NCI-H1417 (cell line): ENCODE measurements at places on chromosomes 12 and 14.

- DNase-seq, result peak; percentile 7
Observed at GRCh38 chr12:8609061-8609570, 3.5 kb downstream of the AICDA start.

DNA sequence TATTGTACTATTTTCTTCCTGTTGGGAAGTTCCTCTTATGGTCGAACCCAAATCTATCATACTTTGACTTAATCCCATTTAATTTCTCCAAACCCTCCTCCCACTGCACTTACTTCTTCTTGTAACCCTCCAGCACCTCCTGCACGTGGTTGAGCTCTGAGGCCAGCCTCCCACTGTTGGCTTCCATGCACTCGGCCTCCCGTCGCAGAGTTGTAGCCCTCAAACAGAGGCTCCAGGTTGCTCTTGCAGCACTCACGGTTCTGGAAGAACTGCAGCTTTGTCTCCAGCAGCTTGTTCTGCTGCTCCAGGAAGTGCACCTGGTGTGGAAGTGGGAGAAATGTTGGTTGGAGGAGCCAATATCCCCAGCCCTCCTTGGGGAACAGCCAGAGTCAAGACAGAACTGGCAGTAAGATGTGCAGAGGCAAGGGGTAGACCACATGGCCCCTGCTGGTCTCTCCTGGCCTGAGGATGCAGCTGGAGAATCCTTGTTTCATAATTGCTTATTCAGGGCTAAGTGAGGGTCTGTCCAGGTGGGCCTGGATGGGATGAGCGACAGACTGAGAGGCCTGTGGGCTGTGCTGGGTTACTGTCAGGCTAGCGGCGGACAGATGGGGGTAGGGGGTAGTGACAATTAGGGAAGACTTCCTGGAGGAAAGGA is 18.4 kb upstream of the KRT86 start:
- DNase-seq, result no peak

DNA sequence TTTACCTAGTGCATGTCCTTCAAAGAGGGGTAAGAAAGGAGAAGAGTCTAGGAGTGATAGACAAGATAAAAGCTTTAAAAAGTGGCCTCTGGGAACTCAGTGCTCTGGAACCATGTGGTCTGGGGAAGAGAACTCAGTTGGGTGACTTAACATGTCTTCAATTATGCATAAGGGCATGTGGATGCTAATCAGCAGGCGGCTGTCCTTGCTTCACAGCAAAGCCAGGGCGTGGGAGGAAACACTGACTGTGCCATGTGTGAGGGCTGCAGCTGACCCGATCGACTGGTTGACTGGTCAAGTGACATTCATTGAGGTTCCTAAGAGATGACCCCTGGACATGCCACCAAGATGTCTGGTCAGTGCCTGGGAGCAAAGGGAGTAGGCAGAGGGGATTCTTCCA is 1053.8 kb downstream of the BCL11B start:
- DNase-seq, result no peak

DNA sequence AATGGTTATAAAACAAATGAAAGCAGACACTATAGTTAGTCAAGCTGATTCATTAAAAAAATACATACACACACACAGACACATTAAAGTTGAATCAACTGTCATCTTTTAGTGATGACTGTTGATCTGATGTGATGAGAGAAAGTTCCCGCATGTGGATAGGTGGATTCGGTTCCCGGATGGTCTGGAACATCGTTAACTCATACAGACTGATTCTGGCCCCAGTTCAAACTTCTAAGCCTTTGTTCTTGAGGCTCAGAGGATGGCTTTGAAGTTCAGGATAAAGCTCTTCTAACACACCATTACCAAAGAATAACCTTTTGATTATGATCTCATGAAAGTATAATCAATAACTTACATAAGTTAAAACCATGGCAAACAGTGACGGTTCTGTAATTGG is 27.5 kb downstream of the WIF1 start:
- DNase-seq, result no peak

DNA sequence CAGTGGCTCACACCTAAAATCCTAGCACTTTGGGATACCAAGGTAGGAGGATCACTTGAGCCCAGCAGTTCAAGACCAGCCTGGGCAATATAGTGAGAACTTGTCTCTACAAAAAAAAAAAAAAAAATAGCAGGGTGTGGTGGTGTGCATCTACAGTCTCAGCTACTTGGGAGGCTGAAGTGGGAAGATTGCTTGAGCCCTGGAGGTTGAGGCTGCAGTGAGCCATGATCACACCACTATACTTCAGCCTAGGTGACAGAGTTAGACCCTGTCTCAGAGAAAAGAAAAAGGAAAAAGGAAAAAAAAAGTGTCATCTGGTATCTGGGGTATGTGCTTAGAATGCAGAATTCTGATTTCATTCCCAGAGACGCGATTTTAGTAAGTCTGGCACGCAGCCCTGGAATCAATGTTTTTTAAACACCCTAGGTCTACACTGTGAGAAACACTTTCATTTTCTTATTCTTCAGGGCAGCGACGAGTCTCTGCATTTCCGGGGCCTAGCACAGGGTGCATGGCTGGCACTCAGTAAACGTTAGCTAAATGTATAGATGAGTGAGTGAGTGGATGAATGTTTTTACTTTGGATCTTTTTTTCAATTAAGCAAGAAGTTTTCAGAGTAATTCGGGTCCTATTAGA is 243.8 kb upstream of the PWP1 start:
- no peak for DNase-seq

- DNase-seq, result no peak
Observed at GRCh38 chr14:61329478-61330051, 8.2 kb downstream of the PRKCH start.

DNA sequence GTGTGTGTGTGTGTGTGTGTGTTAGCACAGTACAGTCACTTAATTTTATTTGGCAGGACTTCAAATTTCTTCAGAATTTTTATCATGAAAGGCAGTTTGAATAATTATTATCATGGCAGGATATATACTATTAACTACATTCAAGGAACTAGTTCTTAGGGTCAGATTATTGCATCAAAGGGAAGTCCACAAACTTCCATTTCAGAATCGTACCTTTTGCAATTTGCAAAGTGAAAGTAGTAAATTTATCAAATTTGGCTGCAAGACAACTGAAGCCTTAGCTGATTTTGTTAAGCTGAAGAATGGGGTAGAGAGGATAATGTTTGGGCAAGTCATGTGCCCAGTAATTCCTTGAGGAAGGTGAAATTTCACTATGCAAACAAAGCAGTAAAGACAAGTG is 68.2 kb downstream of the PLEKHG7 start:
- DNase-seq, result no peak

DNA sequence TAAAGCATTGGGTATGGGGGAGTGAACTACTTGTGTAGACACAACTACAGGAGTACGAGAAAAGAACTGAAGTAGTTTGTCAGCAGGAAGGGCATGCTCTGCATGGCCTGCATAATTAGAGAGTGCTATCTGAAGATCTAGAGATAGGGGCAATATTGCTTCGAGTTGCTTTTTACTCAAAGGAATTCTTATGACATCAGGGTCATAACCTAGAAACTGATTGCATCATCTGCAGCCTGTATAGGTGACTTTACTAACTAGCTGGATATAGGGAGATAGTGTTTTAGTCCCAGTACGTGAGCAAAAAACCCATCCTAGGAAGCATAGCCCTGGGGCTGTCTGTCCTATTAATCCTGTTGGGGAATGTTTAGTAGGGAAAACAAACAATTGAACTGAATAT is 39.8 kb downstream of the TMTC3 start:
- DNase-seq, result no peak

- DNase-seq, result no peak
Observed at GRCh38 chr14:103880348-103881267, 33.2 kb upstream of the PPP1R13B start.

DNA sequence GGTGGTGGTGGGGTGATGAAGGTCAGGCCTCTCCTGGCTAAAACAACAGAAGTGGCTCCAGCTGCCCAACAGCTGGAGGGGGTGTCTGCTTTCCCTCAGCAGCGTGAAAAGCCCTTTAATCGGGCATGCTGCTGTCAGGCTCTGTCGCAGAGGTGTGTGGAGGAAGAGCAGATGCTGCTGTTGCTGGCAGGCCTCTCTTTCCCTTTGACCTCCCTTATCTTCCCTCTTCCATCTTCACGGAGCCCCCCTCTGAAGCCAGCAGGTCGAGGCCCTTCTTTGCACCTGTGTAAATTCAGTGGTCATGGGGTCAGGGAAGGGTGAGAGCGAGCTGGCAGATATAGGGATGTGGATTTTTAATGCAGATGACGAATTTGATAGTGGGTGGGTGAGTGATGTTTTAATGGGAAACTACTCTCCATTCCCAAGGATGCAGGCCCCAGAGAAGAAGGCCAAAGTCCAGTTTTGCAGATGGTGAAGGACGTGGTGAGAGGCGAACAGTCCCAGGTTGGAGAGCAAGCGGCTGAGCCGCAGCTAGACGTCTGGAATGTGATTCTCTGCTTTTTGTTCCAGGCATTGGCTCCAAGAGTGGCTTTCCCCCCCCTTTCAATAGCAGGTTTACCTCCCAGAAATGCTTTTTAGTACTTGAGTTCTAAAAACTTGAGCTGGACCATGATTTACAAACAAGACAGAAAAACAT is 64.0 kb downstream of the SMOC1 start:
- DNase-seq, result no peak

- DNase-seq, result peak; percentile 97
Observed at GRCh38 chr14:96090441-96091148, 51.4 kb downstream of the C14orf132 start.

DNA sequence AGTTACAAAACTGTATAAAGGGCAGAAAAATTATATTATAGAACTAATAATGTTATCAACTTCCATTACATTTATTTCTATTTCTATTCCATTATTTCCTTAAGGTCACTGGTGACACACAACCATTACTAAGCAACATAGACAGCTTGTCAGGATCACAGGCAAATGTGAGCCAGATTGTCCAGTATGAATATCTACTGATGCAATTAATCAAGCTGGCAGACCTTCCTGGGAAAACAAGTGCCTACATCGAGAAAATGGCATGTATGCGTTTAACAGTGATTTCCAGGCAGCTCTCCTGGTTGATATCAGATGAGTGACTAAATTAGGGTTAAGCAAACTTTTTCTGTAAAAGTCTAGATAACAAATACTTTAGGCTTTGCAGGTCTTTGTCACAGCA is 36.9 kb upstream of the TSPAN8 start:
- DNase-seq, result peak; percentile 42

- no peak for DNase-seq
Observed at GRCh38 chr12:85089792-85090191, 53.6 kb downstream of the LRRIQ1 start.

DNA sequence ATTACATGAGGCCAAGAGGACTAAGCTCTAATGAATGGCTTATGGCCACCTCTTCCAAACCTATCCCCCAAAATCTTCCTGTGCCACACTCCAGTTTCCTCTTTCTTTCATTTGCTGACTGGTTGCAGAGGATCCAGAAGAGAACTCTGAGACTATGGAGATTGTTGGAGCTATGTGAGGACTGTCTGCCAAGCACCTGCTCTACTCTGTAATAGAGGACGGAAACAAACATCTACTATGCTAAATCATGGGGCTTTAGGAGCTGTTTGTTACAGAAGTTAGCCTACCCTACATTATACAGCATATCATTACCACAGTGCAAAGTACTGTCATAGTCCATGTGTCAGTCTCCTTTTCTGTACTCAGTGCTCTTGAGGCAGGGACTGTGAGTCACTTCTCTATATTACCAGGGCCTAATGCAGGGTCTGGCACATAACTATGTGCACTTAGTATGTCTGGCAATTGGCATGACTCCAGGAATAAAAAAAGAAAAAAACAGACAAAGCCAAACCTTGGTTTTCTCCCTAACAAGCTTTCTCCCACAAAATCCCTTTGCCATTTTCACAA is 95.1 kb downstream of the RPAP3 start:
- DNase-seq, result no peak

DNA sequence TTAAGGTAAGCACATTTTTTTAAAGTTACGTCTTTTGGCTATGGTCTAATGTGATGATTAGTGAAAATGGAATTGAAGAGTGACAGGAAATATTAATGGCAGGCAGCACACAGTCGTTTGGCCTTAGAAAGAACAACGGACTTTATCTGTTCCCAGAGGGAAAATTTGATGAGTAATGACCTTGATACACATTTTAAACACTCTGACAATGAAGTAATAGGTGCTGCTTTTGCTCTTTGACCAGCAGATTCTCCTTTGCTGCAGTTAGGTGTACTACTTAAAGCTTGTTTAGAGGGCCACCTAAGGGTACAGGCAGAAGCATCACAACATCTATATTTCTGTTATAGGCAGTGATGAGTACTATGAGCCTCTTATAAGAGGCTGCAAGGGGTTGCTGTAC is 27.1 kb upstream of the RNU6-8 start:
- no peak for DNase-seq

- no peak for DNase-seq
Observed at GRCh38 chr12:68447797-68448260, 115.7 kb upstream of the MDM1 start.

DNA sequence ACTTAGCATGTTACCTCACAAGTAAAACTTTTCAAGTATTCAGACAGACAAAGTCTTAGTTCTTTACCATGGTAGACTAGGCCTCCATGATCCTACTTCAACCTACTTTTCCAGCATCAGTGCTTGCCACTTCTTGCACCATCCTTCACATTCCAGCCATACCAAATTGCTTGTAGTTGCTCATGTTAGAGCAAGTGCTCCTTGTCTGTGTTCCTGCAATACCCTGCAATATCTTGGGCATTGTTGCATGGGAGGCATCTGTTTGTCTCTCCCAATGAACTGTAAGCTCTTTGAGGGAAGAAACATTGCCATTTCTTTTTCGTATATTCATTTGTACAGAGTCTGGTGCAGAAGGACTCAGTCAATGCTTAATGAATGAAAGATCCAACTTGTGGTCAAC is 78.0 kb downstream of the SRGAP1 start:
- DNase-seq, result no peak

DNA sequence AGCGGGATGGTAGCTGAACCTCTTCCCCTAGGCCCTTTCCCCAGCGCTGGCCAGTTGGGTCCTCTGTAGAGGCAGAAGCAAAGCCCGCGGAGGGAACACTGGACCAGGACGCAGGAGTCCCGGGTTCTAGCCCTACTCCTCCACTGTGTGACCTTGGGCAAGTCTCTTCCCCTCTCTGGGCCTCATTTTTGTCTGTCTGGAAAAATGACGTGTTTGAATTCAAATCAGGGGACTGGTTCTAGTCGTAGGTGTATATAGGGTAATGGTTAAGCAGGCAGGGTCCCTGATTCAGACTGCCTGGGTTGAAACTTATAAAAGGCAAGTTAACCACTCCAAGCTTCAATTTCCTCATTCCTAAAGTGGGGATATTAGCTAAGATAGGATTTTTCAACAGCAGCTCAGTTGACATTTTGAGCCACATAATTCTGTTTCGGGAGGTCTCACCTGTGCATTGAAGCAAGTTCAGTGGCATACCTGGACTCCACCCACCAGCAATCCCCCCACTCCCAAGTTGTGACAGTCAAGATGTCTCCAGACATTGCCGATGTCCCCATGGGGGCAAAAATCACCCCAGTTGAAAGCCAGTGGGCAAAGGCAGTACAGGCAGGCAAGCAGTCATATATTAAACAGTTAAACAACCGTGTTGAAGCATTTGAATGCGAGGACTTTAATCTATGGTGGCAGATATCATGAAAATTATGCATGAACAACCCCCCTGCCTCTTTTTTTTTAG is 899 bp downstream of the TPCN1 start:
- DNase-seq, result peak; percentile 34
